HFFc6 (cell line): ENCODE measurements at places on chromosomes 6 and 20. TPM values are rescaled to one million over a fixed set of nuclear protein-coding genes. Genes with fewer than 3 reads are reported as not detected.

- H3K4me3 ChIP-seq: peak overlapping the region; percentile 29
- no peak for DNase-seq
- no peaks in the 10 kb centered on the region for H3K27me3 ChIP-seq
- H3K27ac ChIP-seq: peak overlapping the region; percentile 52
- peaks cover 68% of the 10 kb centered on the region for H3K4me1 ChIP-seq
These were observed 4.2 kb downstream of the UBE2J1 start for GRCh38 chr6:89348372-89348771.

- H3K27ac ChIP-seq: no peak overlapping the region
- H3K4me1 ChIP-seq: peaks cover 8% of the 10 kb centered on the region; the same call in 1 of the 2 replicates
- peaks cover 2% of the 10 kb centered on the region; the same call in 1 of the 2 replicates for H3K27me3 ChIP-seq
- no peak for DNase-seq
- no peak overlapping the region for H3K4me3 ChIP-seq
These were observed 109.2 kb upstream of the RALGAPA2 start for GRCh38 chr20:20821484-20822260.

DNA sequence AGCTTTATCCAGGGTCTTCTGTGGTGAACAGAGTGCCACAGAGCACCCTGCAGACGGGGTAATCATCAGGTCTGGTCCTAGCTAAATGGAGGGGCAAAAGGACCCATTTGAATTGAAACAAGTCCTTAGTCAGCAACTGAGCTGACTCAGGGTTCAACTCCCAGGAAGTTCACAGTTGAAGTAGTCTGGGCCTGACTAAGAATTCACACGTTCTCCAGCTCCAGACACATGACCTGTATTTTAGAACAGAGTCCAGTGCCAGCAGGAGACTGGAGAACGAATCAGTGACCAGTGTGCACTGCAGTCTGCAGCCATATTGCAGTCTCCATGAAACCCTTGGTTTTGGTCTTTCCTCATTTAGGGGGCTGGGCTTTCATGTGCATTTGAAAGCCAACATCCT lies 85.2 kb downstream of the ELOVL4 start:
- H3K4me1 ChIP-seq: no peaks in the 10 kb centered on the region
- DNase-seq: no peak
- H3K36me3 ChIP-seq: no peaks in the 10 kb centered on the region
- H3K27me3 ChIP-seq: peaks cover 4% of the 10 kb centered on the region

DNA sequence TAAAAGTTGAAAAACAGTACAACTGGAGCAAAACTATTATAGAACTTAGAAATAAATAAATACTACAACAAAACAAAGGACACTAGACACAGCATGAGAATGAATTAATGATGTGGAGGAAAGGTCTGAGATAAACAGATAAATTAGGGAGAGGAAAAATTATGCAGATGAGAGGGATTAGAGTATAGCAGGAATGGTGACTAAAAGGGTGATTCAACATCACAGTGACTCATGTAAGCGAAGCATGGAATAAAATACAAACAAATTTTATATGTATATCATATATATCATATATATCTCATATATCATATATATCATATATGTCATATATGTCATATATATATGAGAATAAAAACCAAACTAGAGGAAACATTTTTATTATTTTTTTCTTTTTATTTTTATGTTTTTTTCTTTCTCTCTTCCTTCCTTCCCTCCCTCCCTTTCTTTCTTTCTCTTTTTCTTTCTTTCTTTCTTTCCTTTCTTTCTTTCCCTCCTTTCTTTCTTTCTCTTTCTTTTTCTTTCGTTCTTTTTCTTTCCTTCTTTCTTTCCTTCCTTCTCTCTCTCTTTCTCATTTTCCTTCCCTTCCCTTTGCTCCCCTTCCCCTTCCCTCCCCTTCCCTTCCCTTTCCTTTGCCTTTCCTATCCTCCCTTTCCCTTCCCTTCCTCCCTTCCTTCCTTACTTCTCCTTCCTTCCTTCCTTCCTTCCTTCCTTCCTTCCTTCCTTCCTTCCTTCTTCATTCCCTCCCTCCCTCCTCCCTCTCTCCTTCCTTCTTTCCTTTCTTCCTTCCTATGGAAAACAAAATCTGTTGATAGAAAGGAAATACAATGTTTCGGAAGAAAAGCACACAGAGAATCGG lies 1014.6 kb downstream of the GRIK2 start:
- H3K36me3 ChIP-seq: no peaks in the 10 kb centered on the region
- no peak overlapping the region for H3K4me3 ChIP-seq
- H3K27ac ChIP-seq: no peak overlapping the region
- H3K4me1 ChIP-seq: no peaks in the 10 kb centered on the region

GRCh38 chr6:43740961-43741764 lies 28.8 kb upstream of the VEGFA start:
- H3K4me3 ChIP-seq: no peak overlapping the region
- no peak overlapping the region for H3K27ac ChIP-seq
- DNase-seq: no peak

DNA sequence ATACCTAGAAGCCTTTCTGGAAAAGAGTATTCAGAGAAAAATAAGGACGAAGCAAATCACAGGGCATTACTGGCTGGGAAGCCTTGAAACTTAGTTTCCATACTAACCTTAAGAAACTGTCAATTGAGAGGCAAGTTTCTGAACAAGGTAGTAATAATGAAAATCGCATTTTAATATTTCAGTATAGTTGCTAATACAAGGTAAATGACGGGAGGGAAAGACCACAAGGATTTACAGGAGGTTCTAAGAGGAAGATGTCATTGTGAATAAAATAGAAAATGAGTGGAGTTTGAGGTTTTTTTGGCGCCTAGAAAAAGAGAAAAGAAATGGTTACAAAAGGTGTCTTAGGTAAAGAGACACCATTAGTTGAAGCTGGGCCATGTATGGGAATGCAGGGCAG lies 53.9 kb upstream of the AIG1 start:
- H3K36me3 ChIP-seq: no peaks in the 10 kb centered on the region
- no peak overlapping the region for H3K4me3 ChIP-seq
- H3K4me1 ChIP-seq: peaks cover 13% of the 10 kb centered on the region
- no peaks in the 10 kb centered on the region; the same call in 1 of the 2 replicates for H3K27me3 ChIP-seq
- DNase-seq: no peak
- H3K27ac ChIP-seq: no peak overlapping the region

GRCh38 chr6:163415620-163416556 lies 1.4 kb downstream of the QKI start:
- H3K36me3 ChIP-seq: peaks cover 13% of the 10 kb centered on the region
- H3K4me1 ChIP-seq: peaks cover 49% of the 10 kb centered on the region
- peaks cover 2% of the 10 kb centered on the region; the same call in 1 of the 2 replicates for H3K27me3 ChIP-seq
- peak; percentile 41 for DNase-seq
- peak overlapping the region; percentile 98 for H3K4me3 ChIP-seq
- peak overlapping the region; percentile 94 for H3K27ac ChIP-seq

CNKSR3 gene
- total RNA-seq: 19.1 to 24.0 TPM (median 19.8 TPM) in 3 replicates

GNRH2 gene
- total RNA-seq: 0.72 TPM in 1 of 3 replicates, not detected in the others

ARMC12 gene
- total RNA-seq: 0.33 to 0.40 TPM in 2 of 3 replicates, not detected in the other

OLIG3 gene
- not detected in 3 replicates for total RNA-seq

RIPPLY2 gene
- not detected in 3 replicates for total RNA-seq
